Keratinocyte (primary cell): ENCODE measurements at places on chromosomes 6 and 20.

GRCh38 chr20:10658051-10658823 lies 15.6 kb downstream of the JAG1 start:
- no peak for DNase-seq

DNA sequence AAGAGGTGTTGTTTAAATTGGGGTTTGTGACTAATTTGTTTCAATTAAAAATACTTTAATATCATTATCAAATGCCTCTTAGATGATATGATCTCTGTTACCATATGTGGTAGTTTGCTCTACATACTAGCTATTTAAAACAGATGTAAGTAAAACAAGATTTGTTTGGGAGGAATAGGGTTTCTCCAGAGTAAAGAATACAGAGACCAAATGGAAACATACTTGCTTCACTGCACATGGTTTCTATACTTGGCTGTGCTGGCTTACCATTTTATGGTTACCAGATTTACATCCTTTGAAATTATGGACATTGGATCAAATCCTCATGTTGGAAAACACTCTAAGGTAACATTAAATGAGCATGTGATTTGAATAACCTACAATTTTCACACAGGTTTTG lies 588.3 kb downstream of the CD109 start:
- DNase-seq, result no peak

GRCh38 chr20:58452667-58453255 lies 62.4 kb downstream of the APCDD1L start:
- no peak for DNase-seq

- DNase-seq, result no peak
These were observed 4.4 kb upstream of the PRIM2 start for GRCh38 chr6:57313009-57313408.

- DNase-seq, result no peak
These were observed 385.7 kb downstream of the GRIK2 start for GRCh38 chr6:101779051-101779844.

DNA sequence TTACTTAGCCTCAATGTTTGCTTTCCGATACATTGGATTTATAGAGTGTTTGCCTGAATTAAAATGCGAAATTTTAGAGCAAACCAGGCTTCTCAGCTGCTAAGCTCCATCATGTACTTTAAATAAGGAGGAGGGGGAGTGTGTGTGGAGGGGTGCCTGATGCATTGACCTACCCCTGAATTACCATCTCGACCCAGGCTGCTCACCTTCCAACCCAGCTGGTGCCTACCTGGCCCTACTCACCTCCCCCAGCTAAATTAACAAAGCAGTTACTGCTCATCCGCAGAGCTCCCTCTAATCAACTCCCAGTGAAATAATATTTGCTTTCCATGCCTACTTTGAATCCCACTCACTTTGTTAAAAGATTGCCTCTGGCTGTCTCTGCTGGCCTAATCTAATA lies 544.5 kb downstream of the MAFB start:
- no peak for DNase-seq

DNA sequence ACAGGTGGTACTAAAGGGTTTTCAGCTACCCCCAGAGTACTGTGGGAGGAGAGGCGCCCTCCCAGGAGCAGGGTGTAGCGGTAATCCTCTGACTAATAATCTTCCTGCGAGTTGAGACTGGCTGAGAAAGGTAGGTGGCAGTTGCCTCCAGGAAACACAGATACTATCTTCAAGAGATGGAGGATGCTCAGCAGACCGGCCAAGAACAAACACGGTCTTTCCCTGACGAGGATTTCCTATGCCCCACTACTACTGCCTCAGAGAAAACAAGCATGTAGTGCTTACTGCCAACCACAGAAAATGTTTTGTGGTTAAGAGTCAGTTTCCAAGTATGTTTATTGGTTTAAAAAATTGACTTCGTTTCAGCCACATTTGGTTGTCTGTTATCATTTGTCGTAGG lies 26.8 kb downstream of the C6orf89 start:
- peak; percentile 93 for DNase-seq

DNA sequence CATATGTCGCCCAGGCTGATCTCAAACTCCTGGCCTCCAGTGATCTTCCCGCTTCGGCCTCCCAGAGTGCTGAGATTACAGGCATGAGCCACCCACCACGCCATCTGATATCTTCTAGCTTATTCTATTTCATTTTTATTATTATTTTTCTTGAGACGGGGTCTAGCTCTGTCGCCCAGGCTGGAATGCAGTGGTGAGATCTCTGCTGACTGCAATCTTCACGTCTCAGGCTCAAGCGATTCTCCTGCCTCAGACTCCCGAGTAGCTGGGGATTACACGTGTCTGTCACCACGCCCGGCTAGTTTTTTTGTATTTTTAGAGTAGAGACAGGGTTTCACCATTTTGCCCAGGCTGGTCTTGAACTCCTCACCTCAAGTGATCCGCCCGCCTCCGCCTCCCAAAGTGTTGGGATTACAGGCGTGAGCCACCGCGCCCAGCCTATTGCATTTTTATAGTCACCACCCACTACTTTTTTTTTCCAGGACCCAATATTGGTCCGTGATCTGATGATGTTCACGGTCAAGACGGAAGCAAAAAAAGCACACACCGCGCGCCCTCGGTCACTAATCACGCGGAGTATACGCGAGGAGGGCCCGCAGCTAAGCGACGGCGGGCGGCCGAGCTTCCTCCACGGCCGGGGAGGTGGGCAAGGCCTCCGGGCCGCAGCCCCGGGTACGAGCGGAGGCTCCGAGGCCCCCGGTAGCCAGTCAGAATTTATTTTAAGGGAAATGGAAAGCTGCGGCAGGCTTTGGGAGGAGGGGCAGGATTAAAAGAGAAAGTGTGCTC lies 1.1 kb upstream of the LSM14B start:
- no peak for DNase-seq

DNA sequence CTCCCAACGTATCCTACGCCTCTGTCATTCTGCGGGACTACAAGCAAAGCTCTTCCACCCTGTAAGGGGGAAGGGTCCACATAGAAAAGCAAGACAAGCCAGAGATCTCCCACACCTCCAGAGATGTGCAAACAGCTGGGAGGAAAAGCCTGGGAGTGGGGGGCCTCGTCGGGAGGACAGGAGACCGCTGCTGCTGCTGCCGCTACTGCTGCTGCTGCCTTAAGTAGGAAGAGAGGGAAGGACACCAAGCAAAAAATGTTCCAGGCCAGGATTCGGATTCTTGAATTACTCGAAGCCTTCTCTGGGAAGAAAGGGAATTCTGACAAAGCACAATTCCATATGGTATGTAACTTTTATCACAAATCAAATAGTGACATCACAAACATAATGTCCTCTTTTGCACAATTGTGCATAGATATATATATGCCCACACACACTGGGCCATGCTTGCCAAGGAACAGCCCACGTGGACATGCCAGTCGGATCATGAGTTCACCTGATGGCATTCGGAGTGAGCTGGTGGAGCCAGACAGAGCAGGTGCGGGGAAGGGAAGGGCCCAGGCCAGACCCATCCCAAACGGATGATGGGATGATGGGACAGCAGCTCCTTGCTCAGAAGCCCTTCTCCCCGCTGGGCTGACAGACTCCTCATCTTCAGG lies 108.8 kb upstream of the RAB32 start:
- DNase-seq, result no peak

DNA sequence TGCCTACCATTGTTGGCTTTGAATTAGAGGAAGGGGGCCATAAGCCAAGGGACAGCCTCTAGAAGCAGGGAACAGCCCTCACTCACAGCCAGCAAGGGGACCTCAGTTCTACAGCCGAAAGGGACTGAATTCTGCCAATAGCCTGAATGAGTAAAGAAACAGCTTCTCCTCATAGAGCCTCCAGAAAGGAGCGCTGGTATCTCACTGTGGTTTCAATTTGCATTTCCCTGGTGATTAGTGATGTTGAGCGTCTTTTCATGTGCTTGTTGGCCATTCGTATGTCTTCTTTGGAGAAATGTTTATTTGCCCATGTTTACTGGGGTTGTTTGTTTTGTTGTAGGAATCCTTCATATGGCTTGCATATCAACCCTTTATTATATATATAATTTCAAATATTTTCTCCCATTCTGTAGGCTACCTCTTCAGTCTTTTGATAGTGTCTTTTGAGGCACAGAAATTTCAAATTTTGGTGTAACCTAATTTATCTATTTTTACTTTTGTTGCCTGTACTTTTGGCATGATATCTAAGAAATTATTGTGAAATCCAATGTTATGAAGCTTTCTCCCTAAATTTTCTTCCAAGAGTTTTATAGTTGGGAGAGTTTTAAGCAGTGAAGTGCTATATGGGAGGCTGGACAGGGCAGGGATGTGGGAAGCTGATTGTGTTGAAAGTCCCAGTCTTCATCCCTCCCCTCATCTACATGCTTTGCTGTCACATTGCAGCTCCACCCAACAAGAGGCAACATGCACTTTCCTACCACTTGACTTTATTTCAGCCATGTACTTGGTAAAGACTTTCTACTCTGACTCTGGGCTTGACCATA lies 82.3 kb upstream of the SHLD1 start:
- DNase-seq, result no peak

DNA sequence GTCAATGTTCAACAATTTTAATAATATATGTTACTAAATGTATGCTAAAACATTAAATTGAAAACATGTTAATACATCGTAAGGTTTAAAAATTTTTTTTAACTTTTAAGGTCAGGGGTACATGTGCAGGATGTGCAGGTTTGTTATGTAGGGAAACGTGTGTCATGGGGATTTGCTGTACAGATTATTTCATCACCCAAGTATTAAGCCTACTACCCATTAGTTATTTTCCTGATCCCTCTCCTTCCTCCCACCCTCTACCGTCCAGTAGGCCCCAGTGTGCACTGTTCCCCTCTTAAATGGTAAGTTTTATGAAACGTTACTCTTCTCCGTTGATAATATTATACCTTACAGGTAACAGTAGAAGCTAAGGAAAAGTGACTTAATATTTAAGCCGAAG lies 15.8 kb downstream of the PDE7B start:
- DNase-seq, result no peak

DNA sequence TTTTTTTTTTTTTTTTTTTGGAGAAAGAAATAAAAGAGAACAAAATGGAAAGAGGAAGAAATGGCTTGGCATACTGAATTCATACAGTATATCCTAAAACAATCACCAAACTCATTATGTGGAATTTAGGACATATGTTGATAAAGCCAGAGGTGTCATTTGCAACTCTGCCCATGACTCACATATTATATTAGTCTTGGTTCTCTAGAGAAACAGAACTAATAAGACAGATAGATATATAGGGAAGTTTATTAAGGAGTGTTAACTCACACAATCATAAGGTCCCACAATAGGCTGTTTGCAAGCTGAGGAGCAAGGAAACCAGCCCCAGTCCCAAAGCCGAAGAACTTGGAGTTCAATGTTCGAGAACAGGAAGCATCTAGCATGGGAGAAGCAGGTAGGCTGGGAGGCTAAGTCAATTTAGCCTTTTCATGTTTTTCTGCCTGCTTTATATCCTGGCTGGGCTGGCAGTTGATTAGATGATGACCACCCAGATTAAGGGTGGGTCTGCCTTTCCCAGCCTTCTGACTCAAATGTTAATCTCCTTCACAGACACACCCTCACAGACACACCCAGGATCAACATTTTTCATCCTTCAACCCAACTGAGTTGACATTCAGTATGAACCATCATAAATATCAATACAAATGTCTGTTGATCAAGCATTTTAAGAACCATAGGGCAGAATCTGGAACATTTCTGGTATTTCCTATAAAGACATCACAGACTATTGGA lies 102.3 kb downstream of the UBE3D start:
- no peak for DNase-seq

- DNase-seq, result no peak
These were observed 18.3 kb downstream of the SLC16A10 start for GRCh38 chr6:111105578-111105977.

DNA sequence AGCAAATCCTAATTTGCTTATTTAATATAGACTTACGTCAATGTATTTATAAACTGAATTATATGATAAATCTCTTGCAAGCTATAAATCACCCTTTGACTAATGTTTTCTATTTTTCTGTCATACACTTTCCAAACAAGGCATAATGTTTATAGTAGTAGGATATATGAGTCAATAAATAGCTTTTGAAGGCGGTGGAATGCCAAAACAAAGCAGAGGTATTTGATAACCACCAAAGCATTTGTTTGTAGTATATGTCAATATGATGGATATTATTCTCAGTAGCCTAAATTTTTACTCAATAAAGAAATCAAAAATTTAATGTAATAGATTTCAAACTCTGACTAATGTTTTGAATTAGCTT lies 1354.6 kb downstream of the HACE1 start:
- DNase-seq, result no peak

- DNase-seq, result no peak
These were observed 18.1 kb downstream of the SLX4IP start for GRCh38 chr20:10453241-10453640.
